ENCODE measurements at places on chromosomes 1 and 21.

DNA sequence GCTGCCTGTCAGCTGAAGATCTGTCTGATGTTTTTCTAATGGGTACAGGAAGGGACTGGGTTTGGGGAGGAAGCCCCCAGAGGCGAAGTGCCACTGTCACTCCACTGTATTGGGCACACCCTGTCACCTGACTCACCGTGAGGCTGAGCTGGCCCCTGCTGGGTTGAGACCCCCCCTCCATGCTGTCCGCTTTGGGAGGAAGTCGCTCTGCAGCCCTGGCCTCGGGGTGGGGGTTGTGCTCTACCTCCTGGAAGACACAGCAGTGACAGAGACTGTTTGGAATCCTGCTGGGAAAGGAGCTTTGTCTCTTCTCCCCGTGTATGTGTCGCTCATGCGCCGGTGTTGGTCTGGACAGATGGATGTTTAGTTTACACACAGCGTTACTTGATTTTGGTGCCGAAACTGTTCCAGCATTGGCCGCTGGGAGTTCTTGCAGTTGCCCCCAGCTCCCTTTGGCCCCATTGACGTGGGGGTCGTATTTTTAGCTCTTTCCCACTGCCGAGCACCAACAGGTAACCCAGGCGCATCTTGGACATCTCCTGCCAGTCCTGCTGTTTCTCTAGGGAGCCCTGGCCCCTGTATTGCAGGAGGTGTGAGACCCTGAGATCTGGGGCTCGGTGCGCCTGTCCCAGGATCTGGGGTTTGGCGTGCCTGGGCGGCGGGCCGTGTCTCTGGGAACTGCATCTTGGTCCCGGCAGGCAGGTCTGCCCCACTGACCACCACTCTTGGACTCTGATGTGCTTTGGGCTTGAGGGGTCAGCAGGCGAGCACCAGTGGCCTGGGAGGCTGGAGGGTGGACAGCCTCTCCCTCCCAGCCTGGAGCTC is 30.3 kb downstream of the SLX9 start:
- DNase-seq = no peak

GRCh38 chr1:228241259-228241658 is 33.4 kb downstream of the OBSCN start:
- no peak for DNase-seq

DNA sequence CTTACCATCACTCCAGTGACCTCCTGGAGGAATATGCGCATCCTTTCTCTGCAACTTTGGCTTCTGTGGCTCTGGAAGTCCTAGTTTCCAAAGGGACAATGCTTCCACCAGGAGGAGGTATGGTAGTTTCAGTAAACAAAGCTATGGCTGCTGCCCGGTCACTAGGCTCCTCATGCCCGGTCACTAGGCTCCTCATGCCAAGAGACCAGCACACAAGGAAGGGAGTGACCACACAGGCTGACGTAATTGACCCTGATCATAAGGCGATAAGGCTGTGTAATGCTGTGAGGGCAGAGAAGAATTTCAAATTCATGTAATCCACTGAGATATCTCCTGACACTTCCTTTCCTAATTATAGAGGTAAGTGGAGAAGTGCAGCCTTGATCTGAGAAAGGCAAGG is 102.9 kb downstream of the DTL start:
- DNase-seq = no peak

DNA sequence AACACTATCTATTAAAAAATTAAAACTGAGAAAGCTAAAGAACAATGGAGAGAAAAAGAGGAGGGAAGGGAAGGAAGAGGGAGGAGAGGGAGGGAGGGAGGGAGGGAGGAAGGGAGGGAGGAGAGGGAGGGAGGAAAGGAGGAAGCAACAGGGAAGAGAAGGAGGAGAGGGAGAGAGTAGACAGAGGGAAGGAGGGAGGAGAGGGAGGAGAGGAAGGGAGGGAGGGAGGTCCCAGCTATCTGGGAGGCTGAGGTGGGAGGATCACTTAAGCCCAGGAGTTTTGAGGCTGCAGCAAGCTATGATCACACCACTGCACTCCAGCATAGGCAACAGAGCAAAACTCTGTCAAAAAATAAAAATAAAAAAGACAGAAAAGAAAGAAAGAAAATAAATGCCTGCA is 16.5 kb downstream of the ZBTB17 start:
- no peak for DNase-seq

DNA sequence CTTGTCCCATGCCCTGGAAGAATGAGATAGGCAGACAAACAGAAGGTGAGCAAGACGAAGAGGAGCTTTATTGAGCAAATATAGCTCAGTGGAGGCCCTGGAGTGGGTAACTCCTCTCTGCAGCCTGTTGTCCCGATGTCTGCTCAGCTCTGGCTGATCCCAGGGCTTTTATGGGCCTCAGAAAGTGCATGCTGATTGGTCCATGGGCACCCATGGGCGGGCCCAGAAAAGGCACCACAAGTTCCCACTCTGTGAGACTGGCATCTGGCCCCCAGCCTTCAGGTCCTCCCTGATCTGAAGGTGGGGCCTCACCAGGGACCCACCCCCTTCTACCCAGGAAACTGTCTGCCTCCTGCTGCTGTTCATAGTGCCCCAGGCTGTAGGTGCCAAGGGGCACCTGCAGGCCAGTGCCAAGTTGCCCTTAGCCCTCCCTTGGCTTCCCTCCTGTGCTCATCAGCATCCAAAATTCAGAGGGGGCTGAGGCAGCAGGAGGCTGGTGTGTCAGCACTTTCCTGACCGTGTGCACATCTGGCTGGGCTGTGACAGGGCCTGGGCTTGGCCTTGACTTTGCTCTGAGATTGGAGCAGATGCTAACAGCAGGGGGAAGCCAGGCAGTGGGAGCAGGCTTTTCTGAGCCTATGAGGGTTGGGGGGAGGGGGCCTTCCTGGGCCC is 35.4 kb downstream of the ACTL8 start:
- no peak for DNase-seq

DNA sequence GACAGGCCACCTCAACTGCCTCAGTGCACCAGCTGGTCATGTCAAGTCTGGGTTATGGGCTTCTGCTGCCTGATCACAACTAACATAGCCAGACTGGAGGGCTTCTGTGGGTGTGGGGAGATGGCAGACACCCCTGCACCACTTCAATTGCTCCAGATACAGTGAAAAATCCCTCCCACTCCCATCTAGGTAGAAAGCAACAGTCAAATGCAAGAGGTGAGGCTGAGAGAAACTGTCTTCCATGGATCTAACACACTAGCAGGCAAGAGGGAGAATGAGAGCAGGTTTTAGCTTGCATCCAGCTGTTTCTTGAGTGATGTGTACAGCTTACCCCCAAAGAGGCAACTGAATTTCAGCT is 10.8 kb downstream of the KCNA2 start:
- DNase-seq = no peak

DNA sequence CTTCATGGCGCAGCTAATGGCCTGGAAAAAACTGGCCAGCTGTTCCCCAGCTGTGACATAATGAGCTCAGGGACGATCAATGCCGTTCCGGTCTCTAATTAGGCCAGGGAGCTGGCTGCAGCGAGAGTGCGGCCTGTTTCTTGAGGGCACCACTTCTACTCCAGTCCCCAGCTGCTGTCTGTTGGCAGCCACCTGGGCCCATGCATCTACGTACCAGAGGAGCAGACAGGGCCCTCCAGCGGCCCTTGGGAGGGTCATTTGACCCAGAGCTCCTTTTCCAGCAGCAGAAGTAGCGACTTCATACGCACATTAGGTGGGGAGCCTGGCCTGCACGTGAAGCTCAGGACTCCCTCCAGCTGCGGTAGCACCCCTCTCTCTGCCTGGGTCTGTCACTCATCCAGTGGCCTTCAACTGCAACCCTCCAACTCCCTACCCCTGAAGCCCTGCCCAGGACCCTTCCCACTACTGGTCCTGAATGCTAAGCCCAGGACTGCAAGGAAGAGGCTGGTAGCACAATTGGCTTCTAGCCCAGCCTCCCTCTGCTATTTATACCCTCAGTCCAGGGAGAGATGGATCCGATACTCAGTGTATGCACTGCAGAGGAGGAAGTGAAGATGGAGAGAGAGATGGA is 9.1 kb upstream of the GPR61 start:
- DNase-seq = no peak

DNA sequence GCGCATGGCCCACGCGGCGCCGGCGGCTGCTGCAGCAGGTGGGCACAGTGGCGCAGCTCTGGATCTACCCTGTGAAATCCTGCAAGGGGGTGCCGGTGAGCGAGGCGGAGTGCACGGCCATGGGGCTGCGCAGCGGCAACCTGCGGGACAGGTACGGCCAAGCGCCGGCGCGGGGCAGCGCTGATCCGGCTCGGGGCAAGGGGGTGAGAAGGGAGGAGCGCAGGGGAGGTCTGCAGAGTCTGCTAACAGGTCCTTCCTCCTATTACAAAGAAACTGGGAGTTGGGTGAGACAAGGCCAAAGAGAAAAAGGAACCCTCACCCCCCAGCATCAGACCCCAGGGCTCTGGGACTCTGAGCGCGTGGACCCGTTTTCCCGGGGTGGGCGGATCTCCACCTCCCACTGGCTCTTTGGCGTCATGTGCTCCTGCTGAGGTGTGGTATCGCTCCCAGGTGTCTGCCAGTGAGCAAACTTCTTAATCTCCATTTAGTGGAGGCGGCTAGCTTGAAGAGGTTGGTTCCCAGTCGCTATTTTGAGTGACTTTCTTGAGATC is 431 bp downstream of the MTARC1 start:
- DNase-seq = no peak

DNA sequence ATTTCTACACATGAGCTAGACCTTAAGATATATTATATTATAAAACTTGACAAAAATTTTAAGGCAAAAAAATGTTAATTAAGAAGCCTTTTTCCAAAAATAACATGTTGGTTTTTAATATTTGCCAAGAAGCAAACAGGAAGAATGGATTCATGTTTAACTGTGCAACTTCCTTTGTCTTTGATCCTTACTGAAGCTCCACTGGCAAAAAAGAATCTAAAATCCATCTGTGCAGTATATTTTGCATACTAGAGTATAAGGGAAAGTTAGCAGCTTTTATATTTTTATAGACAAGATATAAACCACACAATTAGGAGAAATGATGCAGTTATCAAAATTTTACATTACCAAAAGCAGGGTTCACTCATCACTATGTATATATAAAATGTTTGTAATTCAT is 76.9 kb upstream of the RGS18 start:
- no peak for DNase-seq

- no peak for DNase-seq
Measured at GRCh38 chr21:42056996-42057689, 14.0 kb upstream of the UMODL1 start.

- DNase-seq = peak; percentile 43
Measured at GRCh38 chr21:17514124-17514845, 1.4 kb downstream of the CXADR start.

DNA sequence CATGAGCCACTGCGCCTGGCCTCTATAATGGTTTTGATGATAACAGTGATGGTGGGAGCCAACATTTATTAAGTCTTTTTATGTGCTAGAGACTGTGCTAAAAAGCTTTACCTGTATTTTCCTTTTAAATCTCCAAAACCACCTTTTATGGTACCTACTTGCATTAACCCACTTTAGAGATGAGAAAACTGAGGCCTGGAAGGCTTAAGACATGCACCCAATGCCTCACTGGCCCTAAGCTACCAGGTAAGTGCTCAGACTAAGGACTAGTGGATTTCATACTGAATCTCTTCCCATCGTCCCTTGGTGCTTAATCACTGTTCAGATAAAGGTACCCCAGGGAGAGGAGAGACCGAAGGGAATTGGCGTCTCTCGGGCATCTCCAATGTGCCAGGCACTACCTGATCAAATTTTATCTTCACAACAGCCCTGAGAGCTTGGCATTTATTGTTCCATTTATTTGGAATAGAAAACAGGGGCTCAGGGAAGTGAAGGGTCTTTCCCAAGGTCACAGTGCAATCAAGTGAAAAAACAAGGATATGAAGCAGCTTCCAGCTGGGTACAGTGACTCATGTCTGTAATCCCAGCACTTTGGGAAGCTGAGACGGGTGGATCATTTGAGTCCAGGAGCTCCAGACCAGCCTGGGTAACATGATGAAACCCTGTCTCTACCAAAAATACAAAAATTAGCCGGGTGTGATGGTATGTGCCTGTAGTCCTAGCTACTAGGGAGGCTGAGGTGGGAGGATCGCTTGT is 84.2 kb downstream of the LACTBL1 start:
- no peak for DNase-seq

DNA sequence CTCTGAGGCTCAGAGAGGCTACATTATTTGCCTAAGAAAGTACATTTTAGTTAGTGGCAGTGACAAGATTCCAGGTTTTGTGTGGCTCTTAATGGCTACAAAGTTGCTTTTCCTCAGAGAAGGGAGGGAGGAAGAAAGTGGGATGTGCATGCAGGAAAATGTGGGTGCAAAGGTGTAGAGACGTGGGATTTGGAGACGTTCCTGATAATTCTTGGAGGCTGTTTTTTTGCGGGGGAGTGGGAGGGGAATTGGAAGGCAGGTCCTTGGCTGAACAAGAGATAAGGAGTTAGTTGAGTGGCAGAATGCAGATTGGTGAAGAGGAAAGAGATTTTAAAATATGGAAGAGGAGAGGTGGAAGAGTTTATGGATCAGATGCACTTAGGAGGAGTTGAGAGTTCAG is 258.1 kb downstream of the GRIK3 start:
- no peak for DNase-seq

- no peak for DNase-seq
Measured at GRCh38 chr1:41322101-41322661, 39.1 kb upstream of the FOXO6 start.

GRCh38 chr1:204123376-204123775 is 28.5 kb downstream of the ETNK2 start:
- no peak for DNase-seq

DNA sequence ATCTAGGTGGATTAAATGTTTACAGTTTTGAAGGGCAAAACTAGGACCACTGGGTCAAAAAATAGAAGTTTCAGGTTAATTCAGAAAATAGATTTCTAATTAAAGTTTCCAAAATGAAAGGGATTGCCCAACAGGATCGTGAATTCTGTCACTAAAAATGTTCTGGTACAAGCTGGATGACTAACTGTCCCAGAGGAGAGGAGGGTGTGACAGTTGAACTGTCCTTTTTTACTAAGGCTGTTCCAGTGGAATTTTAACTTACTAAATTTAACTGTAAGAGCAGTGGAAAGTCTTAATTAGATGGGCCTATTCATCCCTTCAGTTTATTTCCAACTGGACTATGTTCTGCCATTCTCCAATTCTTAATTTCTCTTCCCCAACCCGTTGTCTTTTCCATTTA is 7.2 kb downstream of the SNX7 start:
- DNase-seq = no peak

GRCh38 chr1:101239095-101240040 is 2.5 kb downstream of the S1PR1 start:
- DNase-seq = no peak

GRCh38 chr1:110407260-110408210 is at the start of gene LAMTOR5:
LAMTOR5 (minus strand) TSS chr1:110407694; CDS start chr1:110407620, 74 bp downstream.
- peak; percentile 67 for DNase-seq

GRCh38 chr1:158830074-158830677 is 975 bp upstream of the MNDA start:
- no peak for DNase-seq

DNA sequence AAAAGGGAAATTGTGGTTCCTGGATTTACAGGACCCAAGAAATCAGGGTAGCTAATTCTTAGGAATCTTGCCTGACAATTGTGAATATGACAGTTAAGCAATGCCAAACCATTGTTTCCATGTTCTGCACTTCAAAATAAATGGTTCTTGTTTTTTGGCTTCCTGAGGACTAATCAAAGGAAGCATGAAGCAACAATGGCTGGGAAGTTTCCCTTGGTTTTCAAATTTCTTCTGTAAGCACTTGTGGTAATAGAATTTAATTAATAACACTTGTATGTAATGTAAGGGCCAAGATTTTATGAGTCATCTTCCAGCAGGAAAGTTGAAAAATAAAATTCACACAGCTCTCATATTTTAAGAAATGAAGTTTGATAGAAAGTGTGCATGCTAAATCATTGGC is 31.7 kb downstream of the JAM2 start:
- DNase-seq = no peak

- no peak for DNase-seq
Measured at GRCh38 chr1:67294836-67295617, 12.6 kb upstream of the IL12RB2 start.

- peak; percentile 5 for DNase-seq
Measured at GRCh38 chr1:92459871-92460320, 26.8 kb downstream of the GFI1 start.
